ENCODE measurements at places on chromosomes 5 and 9.
A peak's percentile ranks its signal among the peaks of the same experiment; 100 is the strongest.

GRCh38 chr5:133340002-133340755 lies 272.2 kb downstream of the FSTL4 start:
- no peak for DNase-seq

GRCh38 chr9:130276121-130276520 lies 10.6 kb downstream of the HMCN2 start:
- DNase-seq, result peak; percentile 81

DNA sequence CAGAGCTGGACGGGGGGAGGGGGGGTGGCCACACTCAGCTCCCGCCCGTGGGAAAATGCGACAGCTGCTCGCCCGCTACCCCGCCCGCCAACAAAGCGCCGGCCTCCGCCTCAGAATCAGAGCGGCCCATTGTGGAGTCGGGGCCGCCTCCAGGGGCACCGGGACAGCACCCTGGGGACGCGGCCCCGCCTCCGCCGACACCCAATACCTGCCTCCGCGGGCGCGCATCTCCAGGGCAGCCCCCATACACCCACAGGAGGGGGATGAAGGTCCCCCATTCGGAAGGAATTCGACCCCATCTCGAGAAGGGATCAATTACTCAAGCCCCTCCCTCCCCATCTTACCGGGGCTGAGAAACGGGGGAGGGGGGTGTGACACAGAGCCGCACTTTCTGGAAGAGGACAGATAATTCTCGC lies 1.3 kb downstream of the NOTCH1 start:
- no peak for DNase-seq

DNA sequence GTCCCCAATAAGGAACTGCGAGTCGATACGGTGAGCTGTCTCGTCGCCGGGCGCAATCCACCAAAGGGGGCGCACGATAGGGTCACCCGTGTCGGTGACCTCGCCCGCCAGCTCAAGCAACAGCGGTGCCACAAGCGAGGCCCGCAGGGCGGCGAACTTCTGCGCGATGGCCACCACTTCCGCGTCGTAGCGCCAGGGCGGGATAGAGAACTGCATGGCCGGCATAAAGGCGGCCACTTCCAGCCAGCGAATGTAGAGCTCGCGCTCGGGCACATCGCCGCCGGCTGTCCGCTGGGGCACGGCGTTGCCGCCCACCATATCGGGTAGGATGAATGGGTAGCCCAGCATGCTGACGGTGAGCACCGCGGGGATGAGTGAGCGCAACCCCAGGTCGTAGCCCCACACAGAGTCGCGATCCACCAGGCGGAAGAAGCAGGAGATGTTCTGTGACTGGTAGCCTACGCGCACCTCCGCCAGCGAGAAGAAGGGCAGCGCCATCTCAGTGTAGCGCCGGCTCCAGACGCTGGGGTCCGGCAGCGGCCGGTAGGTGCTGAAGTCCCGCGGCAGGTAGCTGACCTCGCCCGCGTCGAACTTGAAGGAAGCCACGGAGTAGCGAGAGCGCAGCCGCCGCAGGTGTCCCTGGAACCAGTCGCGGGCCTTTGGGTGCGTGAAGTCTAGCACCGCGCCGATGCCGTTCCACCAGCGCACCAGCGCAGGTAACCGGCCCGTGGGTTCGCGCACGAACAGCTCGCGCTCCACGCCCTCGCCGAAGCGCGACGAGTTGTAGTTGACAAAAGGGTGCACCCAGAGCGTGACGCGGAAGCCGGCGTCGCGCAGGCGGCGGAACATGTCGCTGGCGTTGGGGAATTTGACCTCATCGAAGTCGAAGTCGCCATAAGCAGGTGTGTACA lies 5.5 kb downstream of the MYORG start:
- DNase-seq, result no peak

GRCh38 chr5:146337928-146338327 lies 711 bp upstream of the POU4F3 start:
- DNase-seq, result no peak

- DNase-seq, result peak; percentile 35
These were observed 22.8 kb upstream of the FOXB2 start for GRCh38 chr9:76996700-76997099.

- DNase-seq, result peak; percentile 25
These were observed 29.9 kb upstream of the C7 start for GRCh38 chr5:40879163-40879942.

- DNase-seq, result no peak
These were observed 36.6 kb upstream of the SPTLC1 start for GRCh38 chr9:92151691-92152393.

DNA sequence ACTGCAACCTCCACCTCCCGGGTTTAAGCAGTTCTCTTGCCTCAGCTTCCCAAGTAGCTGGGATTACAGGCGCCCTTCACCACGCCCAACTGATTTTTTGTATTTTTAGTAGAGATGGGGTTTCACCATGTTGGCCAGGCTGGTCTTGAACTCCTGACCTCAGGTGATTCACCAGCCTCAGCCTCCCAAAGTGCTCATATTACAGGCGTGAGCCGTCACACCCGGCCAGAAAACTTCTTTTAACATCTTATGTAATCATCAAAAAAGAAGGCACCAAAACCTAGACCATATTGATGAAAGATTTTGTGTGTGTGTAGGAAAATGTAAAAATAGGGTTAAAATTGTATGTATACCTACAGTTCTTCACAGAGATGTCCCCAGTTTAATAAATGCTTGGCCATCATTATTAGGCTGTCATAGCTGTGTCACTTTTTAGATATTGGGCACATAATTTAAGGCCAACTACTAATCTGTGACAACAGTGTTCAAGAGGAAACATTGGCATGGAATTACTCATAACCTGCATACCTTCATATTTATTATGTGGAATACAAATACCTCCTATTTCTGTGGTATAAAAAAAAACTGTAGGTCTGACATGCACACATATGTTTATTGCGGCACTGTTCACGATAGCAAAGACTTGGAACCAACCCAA lies 44.4 kb downstream of the RAD50 start:
- DNase-seq, result no peak

- peak; percentile 39 for DNase-seq
These were observed 23.9 kb downstream of the B4GALT1 start for GRCh38 chr9:33143241-33143661.

- DNase-seq, result no peak
These were observed 227.8 kb downstream of the NSG2 start for GRCh38 chr5:174273325-174273724.

DNA sequence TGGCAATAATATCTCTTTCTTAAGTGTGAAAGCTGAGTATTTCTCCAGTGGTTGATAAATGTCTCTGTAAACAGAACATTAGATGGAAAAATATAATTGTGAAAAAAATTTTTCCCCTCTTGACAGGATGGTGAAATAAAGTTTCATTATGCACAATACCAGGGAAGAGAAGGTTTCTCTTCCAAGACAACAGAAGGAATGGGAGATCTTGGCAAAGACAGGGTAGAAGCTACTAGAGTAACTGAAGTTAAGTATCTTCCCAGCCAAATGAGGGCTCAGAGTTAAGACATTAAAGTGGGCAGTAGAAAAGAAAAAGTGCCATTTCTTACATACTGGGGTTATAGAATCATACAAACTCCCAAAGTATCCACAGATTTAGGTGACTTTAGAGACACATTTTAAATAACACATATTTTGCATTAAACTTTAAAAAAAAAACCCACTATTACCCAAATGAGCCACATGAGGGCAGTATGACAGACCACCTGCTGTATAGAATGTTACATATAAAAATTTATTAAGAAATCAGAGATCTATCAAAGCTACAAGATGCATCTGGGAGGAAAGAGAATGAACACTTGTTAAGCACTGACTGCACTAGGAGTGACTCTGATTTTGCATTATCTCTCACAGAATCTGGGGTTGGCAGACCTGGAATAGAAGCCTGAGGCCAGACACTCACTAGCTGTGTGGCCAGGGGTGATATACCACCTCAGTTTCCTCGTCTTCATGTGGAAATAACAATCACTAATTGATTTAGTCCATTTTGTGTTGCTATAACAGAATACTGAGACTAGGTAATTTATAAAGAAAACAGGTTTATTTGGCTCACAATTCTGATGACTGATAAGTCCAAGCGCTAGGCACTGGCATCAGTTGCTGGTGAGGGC lies 98.5 kb downstream of the ARSB start:
- peak; percentile 20 for DNase-seq

GRCh38 chr9:34510497-34511468 lies 12.0 kb downstream of the ENHO start:
- no peak for DNase-seq

DNA sequence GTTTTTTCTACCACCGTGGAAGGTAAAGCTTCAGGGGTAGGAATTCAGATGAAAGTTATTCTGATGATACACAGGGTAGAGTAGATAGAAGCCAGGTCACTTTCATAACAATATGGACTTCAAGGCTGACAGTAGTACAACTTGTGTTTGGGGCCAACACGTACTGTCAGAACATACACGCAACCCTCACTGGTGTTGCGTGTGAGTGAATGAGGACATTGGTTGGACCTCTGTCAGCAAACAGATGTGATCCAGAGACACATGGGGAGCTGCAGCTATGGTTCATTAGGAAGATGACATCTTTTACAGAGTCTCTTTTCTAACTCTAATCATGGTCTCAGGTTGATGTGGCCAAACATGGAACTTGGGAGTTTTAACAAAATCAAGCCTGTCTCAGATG lies 70.1 kb upstream of the MOCS2 start:
- no peak for DNase-seq

DNA sequence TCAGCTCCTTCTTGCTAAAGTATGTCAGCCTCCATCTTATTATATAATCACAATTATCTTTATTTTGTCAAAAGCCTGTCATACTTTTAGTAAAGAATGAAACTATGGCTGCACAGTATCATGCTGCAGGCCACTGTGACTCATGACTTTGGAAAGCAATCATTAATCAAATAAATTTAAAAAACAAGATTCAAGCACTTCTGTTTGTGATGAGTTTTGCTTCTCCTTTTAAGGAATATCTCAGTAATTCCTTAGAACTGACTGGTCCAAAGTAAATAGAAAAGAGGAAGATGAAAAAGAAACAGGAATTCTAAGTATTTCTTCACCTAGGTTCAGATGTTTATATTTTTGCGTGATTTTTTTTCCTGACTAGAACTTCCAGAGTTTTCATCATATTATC lies 83.1 kb downstream of the EDIL3 start:
- no peak for DNase-seq

- no peak for DNase-seq
These were observed 134.0 kb upstream of the MYO10 start for GRCh38 chr5:17069995-17070511.

- DNase-seq, result no peak
These were observed 71.3 kb upstream of the RAPGEF6 start for GRCh38 chr5:131706281-131706680.

- no peak for DNase-seq
These were observed 29.3 kb upstream of the NKD2 start for GRCh38 chr5:979100-979817.

DNA sequence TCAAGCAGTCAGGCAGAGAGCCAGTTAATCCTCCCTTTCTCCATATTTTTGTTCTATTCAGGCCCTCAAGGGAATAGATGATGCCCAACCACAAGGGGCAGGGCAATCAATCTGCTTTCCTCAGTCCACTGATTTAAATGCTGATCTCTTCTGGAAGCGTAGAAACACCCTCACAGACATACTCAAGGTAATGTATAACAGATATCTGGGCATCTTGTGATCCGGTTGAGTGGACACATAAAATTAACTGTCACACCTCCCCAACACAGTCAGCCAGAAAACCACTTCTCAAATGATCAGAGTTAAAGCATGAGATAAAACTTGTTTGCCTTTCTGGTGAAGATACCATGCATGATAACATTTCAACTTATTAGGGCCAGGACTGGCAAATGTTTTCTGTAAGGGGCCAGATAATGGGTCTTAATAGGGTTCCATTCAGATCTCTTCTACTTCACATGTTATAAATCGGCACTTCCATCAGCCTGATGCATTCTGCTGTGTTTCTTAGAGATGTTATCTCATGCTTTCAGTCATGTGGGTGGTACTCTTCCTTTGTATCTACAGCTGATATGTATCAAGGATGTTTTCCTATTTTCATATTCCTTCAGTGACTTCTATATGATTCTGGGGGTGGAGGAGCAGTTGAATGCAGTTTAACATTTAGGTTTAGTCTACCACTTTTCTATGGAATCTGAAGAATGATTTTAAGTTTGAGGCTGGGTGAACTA lies 58.9 kb upstream of the CNTLN start:
- DNase-seq, result peak; percentile 4

DNA sequence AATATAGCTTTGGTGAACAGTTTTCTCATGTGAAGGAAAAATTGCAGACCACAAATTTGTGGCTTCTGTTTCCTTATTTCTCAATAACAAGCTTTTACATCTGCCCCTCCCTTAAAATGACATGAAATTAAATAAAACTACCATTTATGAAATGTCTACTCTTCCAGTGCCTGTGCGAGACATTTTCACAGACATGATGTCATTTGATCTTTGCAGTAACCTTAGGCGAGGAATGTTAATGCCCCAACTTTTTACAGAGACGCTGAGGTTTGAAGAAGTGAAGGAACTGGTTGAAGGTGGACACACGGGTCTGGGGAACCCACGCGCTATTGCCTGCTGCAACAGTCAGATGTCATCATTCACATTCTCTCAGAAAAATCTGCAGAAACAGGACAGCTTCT lies 61.5 kb downstream of the OSTF1 start:
- no peak for DNase-seq

- DNase-seq, result no peak
These were observed 1.6 kb downstream of the URM1 start for GRCh38 chr9:128372784-128373183.

DNA sequence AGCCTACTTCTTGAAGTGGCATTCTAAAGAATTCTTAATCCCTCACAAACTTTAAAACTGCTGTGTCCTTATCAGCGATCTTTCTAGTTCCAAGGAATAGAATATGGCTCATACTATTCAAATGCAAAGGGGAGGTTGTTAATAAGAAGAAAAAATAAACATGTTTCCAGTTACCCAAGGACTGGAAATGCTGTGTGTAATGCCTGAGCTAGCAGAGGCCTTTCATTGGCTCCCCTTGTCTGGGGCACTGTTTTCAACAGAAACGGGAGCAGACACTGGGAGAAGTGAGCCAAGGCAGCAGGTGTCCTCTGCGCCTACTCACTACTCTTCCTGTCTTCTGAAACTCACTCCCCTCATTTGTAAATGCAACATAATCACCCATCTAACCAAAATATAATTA lies 253.0 kb downstream of the MARCHF11 start:
- DNase-seq, result no peak

DNA sequence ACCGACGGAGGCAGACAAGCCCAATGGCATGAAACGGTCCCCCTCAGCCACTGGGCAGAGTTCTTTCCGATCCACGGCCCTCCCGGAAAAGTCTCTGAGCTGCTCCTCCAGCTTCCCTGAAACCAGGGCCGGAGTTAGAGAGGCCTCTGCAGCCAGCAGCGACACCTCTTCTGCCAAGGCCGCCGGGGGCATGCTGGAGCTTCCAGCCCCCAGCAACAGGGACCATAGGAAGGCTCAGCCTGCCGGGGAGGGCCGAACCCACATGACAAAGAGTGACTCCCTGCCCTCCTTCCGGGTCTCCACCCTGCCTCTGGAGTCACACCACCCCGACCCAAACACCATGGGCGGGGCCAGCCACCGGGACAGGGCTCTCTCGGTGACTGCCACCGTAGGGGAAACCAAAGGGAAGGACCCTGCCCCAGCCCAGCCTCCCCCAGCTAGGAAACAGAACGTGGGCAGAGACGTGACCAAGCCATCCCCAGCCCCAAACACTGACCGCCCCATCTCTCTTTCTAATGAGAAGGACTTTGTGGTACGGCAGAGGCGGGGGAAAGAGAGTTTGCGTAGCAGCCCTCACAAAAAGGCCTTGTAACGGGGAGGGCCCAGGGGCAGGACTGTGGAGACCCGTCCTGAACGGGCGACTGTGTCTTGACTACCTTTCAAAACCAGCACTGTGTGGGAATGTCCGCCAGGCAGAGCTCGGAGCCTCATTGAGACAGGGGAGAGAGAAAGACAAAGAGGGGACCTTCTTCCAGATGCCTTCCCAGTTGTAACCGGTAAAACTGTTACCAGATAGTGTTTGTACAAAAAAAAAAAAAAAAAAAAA lies 29.9 kb downstream of the CD180 start:
- no peak for DNase-seq
